RCC 7860 (cell line): ENCODE measurements at places on chromosomes 7 and 10.
A peak's percentile ranks its signal among the peaks of the same experiment; 100 is the strongest.

- DNase-seq, result no peak
Measured at GRCh38 chr10:12036073-12036655, 6.4 kb downstream of the UPF2 start.

DNA sequence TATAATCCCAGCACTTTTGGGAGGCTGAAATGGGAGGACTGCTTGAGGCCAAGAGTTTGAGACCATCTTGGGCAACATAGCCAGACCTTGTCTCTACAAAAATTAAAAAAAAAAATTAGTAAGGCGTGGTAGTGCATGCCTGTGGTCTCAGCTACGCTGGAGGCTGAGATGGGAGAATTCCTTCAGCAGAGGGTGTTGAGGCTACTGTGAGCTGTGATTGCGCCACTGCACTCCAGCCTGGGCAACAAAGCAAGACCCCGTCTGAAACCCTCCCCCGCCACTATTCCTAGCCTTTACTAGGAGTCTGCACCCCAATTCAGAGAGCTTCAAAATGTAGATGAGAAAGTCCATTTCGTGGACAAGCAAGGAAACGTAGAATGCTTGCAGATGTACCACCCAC lies 95.2 kb downstream of the PRPF18 start:
- DNase-seq, result no peak

- no peak for DNase-seq
Measured at GRCh38 chr10:34135515-34135914, 679.6 kb downstream of the PARD3 start.

GRCh38 chr7:1144269-1144771 lies 15.7 kb downstream of the ZFAND2A start:
- DNase-seq, result no peak

- DNase-seq, result no peak
Measured at GRCh38 chr10:113754125-113754524, 2.6 kb downstream of the PLEKHS1 start.

DNA sequence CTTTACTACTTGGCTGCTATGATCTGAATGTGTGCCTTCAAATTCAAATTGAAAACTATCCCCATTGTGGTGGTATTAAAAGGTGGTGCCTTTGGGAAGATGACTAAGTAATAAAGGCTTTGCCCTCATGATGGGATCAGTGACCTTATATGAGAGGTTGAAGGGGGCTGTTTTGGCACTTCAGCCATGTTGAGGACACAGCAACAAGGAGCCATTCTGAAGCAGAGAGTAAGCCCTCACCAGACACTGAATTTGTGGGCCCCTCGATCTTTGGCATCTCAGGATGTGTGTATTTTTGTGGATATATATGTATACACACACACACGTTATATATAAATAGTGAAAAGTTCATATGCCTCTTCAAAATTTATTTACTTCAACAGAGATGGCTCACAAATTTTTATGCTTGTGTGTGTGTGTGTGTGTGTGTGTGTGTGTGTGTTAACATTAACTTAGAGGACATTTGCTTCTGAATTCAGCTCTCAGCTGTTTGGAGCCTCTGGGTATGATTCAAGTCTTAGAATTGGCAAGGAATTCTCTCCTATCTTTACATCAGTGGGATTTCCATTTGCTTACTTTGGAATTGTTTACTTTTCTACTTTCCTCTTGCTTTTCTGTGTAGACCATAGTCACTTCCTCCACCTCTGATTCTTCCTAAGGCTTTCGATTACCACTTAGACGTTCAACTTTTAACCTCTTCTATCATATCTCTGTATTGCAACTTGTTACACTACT lies 66.6 kb downstream of the MAGI2 start:
- no peak for DNase-seq

DNA sequence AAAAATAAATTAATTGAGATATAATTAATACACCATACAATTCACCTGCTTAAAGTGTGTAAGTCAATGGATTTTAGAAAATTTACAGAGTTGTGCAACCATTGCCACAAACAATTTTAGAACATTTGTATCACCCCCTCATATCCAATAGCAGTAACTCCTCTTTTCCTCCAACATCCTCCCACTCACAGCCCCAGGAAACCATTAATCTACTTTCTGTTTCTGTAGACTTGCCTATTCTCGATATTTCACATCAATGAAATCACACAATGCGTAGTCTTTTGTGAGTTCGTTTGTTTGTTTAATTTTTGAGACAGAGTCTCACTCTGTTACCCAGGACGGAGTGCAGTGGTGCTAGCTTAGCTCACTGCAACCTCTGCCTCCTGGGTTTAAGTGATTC lies 13.7 kb upstream of the HERC4 start:
- DNase-seq, result no peak

DNA sequence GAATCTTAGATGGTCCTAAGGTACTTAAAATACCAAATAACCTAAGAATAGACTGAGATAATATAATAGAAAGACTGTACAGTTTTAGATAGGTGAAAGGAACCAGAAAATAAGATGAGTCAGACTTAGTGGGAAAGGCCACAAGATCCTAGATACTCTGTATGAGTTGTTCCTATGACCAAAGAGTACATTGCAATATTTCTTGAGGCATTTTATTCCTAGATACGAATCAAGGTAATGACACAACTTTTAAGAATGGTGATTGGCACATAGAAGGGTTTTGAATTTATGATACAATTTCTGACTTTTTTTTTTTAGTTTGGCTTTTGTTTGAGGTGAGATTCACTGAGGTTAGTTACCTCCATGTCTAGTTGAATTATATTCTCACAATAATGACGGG lies 30.2 kb downstream of the MGAM start:
- DNase-seq, result peak; percentile 45
